ENCODE measurements at places on chromosomes 1 and 21. TPM values are rescaled to one million over a fixed set of nuclear protein-coding genes. Genes with fewer than 3 reads are reported as not detected.

Gene FGR
- total RNA-seq: 19.7 TPM

Gene CD84
- 4.1 TPM for total RNA-seq

GRCh38 chr21:46027851-46028493, 46.4 kb downstream of the COL6A1 start:
- peak; percentile 76 for DNase-seq

- no peak for DNase-seq
Observed at GRCh38 chr1:109091078-109091838, 694 bp downstream of the TMEM167B start.

DNA sequence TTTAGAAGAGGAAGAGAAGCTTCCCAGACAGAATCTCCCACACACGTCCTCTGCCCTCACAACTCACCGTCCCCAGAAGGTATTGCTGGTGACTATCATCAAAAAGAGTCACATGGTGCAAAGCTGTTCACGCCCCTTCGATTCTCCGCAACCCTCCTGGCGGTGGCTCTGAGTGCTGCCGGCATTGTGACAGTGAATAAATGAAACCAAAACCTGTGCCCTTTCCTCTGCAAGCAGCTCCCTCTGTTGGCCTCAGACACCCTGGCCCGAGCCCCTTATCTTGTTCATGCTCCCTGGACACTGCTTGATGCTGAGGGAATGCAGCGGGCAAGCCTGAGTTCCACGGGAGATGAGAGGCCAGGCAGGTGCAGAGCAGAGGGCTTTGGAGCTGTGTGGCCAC, 510.3 kb downstream of the NPHP4 start:
- no peak for DNase-seq

DNA sequence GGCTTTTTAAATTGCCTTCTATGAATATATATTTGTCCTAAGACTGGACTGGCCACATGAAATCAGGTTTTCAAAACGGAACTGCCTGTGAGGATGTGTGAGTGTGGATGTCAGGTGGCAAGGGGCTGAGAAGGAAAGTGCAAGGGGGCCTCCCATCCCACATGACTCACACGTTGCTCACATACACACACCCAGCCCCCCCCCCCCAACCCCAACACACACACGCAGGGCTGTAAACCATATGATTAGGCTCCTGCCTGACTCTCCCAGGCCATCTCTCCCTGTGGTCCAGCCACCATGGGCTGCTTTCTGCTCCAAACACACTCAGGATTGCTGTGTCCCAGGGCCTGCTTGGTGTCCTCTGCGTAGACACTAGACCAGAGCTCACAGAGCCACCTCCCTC, 22.4 kb downstream of the DEGS1 start:
- DNase-seq: no peak

GRCh38 chr21:32463889-32464300, 51.4 kb downstream of the EVA1C start:
- DNase-seq: peak; percentile 60

DNA sequence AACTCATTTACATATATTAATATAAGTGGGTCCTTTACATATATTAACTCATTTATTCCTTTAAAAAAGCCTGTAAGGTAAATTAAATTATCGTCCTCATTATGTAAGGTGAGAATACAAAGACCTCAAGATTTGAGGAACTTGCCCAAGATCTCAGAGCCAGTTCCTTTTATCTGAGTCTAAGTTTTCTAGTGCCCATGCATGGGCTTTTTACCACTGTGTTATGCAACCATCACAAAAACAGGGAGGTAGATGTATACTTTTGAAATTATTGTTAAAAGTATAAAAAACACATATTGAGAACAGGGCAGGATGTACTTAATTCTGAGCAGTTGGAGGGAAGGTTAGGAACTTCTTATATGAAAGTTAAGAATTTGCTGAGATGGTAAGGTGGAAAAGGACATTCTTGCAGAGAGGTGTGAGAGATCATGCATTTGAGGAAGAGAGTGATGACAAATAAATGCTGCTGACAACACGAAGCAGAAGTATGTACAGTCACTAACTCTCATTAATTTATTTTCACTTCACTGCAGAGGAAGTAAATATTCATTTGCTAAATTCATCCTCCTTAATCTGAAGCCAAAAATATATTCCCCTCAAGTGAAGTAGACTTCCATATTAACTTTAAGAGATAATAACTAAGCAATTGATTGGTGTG, 28.9 kb upstream of the LYPLAL1 start:
- no peak for DNase-seq

DNA sequence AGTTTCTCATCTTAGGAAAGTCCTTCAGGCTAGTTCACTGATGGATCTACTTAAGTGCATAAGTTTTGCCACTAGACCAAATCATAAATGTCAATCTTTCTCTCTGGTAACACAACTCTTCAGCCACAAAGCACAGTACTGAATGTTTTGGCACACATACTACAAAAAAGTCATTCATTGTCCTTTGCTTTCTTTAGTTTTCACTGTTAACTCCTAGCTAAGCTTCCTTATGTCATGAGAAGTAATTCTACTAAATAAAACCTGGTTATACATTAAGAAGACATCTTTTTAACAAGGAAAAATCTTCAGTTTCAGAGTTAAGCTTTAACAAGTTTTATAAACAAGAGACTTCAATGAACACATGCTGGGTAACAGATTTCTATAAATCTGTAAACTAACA, 379.2 kb upstream of the NFIA start:
- DNase-seq: no peak
